EH (cell line): ENCODE measurements at places on chromosomes 6 and 20.

- DNase-seq: peak; percentile 81
These were observed 122.2 kb downstream of the UNC5CL start for GRCh38 chr6:40916845-40917244.

- DNase-seq: no peak
These were observed 32.9 kb downstream of the PKIG start for GRCh38 chr20:44615169-44615791.

DNA sequence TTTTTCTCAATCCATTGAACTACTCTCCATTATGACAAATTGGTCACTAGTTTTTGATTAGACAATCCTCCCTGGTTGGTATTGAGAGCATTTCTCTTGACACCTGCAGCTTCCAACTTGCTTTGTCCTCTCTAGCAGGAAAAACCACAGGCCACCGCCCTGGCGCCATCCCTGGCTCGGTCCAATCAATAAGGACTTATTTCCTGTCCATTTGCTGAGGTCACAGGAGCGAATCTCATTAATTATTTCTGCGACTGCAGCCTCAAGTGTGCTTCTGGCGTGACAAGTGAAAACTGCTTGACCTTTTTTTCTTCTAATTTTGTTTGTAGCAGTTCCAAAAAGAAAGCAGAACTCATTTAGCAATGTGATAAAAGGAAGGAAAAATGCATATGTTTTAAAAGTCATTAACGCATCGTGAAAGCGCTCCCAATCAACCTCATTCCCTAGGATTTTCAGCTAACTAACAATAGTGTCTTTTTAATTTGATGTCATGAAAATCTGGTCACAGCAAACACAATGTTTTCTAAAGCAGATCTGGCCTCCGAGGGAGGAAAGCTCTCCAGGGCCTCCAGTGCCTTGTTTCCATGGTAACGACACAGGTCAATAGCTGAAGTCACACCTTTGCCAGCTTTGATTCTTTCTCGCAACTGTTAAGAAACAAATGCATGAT is 39.0 kb upstream of the BEND3 start:
- DNase-seq: no peak

DNA sequence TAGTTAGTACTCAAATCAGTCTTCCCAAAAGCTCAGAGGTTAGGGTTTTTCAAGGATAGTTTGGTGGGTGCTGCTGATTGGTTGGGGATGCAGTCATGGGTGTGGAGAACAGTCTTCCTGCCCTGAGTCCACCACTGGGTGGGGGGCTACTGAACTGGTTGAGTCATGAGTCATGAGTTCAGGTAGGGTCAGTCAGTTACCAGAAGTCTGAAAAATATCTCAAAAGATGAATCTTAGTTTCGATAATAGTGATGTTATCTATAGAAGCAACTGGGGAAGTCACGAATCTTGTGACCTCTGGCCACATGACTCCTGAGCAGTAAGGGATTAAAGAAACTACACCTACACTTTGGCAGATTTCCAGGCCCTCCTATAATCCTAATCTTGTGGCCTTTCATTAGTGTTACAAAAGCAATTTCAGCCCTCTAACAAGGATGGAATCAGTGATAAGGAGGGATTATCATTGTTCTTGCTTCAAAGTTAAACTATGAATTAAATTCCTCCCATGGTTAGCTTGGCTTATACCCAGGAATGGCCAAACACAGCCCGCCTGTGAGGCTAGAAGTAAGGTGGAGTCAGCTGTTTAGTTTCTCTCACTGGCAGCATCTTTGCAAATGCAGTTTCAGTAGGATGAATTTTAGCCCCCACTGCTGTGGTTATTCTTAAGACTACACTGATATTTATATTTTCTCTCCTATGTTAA is 33.3 kb upstream of the NKAIN2 start:
- DNase-seq: no peak

DNA sequence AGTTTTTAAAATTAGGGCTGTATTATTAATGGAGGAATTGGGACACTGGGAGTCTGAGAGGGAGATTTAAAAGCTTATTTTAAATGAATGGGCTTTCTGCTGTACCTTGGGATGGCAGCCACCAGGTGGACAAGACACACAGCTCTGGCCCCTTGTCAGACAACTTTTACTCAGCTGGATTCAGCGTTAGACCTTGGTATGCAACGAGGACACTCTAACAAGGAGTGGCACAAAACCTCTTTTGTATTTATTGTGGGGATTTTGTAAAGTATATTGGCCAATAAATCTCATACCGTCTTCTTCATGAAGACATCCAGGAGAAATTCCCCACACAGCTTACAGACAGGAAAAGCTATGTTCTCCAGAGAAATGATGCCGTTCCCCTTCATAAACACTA is 105.7 kb downstream of the LCA5 start:
- no peak for DNase-seq

DNA sequence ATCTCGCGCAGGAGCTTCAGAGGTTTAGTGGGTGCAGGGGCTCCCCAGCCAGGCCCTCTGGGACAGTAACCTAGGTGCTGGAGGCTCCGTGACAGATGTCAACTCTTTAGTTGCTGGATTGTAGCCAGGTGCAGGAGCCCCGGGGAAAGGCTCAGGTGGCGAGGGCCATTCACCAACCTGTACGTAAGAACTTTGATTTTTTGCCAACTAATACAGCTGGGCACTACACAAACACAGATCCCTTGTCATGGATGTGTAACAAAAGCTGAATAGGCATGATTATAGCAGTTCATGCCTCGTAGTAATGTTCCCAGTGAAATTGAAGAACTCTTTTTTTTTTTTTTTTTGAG is 82.6 kb downstream of the CDC5L start:
- no peak for DNase-seq

- DNase-seq: no peak
These were observed 118.3 kb upstream of the FBXL4 start for GRCh38 chr6:99066044-99066443.

- DNase-seq: no peak
These were observed 57.3 kb upstream of the SGK1 start for GRCh38 chr6:134375220-134375580.

DNA sequence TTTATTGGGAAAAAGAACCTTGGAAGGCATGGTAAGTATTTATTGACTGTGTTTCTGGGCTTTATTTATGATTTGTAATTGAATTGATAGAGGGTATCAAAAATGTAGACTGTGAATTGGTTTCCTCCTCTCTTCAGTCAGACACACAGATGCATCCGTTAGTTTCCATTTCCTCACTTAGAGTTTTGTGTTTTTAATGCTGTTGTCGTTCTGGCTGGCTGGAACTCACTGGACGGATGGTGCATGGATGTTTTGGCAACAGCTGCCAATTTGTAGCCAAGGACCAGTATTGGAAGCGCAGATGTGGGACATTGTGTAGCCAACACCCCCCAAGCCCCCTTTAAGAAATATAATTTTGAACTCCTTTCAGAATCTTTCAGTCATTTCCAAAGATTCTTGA is 134.5 kb downstream of the JARID2 start:
- DNase-seq: no peak

DNA sequence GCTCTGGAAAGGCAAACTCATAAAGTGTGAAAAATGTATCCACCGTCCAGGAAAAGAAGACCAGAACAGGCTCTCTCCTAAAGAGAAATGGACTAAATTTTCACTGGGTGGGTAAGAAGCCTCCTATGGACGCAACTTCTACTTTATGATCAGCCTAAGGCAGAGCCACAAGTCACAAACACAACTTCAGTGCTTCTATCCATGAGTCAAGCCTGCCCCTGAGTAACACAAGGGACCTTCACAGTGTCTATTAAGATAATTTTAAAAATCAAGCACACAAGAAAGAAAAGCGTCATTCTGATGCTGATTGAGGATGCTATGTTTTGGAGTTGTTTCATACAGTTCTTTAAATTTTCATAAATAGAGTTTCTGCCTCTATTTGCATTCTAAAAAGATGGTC is 601.7 kb upstream of the ARID1B start:
- DNase-seq: no peak

GRCh38 chr20:14937021-14937420 is 599.6 kb upstream of the FLRT3 start:
- no peak for DNase-seq

GRCh38 chr20:41862476-41862875 is 244.3 kb upstream of the CHD6 start:
- DNase-seq: no peak

DNA sequence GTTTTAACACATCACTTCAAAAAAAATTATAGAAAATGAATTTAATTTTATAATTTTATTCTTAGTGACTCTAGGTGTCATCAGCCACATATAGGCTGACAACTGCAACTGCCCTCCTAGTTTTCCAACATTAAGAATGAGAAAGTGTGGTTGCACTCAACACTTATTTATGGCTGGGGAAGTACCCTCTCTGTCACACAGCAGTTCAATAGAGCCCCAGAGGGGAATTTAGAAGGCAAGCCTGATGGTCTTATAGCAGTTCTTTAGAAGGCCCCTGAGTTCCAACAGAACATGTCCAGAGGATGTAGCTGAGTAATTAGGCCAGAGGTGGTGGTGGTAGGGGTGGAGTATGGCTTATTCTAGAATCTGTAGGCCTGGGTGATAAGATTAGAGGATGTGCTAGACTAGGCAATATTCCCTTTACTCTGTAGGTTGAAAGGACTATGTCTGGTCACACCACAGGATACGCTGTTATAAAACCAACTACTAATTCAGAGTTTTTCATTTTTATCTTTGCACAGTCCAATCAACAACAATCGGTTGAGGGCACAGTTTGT is 226.5 kb upstream of the CITED2 start:
- DNase-seq: no peak

DNA sequence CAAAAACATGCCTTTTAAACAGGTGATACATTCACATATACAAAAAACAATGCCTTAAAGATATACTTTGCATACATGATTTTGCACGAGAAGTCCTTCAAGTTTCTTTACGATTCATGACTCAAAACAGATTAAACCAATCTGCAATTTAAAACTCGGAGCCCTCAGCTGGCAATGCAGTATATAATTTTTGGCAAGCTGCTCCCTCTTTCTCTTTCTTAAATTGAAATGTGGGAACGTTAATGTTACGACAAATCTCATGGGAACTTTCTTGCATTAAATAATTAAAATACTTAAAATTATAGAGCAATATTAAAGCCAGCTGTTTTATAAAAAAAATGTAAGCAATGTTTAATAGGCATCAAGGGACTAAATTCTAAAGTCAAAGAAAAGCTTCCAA is 334.6 kb downstream of the ESR1 start:
- no peak for DNase-seq

- no peak for DNase-seq
These were observed 30.8 kb downstream of the WRNIP1 start for GRCh38 chr6:2795956-2796355.

DNA sequence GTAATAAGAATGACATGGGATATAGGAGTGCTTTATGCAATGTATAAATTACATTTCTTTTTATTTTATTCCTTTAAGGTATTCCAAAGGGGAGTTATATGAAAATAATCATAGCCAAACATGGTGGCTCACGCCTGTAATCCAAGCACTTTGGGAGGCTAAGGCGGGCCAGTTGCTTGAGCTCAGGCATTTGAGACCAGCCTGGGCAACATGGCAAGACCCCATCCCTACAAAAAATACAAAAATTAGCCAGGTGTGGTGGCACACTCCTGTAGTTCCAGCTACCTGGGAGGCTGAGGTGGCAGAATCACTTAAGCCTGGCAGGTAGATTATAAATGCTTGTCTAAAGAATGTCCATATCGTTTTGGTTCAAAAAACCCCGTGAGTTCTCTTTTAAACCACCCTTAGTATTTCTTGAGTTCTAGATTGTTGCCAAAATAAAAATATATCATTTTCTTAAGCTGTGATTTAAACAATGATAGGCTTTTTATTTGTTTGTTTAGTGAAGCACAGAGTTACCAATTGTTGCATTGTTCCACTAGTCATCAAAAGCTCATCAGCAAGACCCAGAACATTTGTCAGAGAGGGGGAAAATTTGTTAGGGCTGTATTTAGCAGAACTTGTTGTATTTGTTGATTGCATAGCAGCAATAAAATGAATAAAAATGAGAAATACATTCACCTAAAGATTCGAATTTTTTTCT is 146.2 kb downstream of the KHDC1L start:
- no peak for DNase-seq

DNA sequence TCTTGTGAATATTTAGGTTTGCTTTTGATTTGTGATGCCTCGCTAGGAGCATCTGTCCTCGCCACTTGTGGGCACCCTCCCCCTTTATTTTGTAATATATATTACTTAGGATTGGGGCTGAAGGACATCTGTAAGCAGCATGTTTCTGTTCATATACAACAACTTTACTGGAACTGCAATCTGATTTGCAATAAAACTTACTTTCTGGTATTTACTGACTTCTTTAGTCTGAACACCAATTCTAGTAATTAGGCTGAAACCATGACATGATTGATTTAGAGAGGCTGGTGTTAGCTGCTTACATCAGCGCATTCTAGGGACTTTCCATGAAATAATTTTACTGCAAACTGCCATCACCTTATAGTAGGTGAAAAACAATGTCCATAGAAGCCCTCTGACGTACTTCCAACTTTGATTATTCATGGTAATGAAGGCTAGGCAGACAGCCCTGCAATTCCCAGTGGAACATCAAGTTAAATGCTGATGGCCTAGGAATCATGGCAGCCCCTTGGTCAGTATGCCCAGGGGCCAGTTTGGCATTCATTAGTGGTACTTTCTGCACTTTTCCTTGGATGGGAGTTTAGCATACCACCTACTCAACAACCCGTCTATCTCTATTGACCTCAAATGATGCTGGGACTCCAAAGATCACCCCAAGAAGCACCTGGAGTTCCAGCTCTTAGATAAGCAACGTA is 132.9 kb upstream of the MCHR2 start:
- peak; percentile 24 for DNase-seq

- DNase-seq: no peak
These were observed 1219.0 kb upstream of the EYS start for GRCh38 chr6:66926060-66926459.

DNA sequence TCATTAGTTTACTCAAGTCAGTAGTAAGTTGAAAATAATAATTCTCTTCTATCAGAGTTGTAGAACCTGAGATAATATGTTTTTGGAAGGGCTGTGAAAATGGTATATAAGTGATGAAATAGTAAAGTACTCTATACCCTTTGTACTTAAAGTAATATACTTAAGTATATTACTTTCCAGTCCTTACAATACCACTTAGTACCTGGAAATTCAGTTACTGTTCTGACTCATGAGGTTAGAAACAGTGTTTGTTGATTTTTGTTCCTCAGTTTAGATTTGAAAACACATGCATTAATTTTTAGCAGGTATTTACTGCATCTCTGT is 10.1 kb downstream of the TULP4 start:
- no peak for DNase-seq

DNA sequence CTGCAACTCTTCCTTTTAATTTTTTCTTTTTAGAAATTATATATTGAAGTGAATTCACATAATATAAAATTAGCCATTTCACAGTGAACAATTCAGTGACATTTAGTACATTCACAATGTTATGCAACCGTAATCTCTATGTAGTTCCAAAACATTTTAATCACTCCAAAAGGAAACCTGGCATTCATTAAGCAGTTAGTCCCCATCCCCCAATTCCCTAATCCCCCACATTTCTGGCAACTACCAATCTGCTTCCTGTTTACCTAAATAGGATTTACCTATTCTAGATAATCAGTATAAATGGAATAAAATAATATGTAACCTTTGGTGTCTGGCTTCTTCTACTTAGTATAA is 8.5 kb upstream of the DDX27 start:
- DNase-seq: no peak
